T-helper 1 cell (primary cell): ENCODE measurements at places on chromosomes 6 and 20.

DNA sequence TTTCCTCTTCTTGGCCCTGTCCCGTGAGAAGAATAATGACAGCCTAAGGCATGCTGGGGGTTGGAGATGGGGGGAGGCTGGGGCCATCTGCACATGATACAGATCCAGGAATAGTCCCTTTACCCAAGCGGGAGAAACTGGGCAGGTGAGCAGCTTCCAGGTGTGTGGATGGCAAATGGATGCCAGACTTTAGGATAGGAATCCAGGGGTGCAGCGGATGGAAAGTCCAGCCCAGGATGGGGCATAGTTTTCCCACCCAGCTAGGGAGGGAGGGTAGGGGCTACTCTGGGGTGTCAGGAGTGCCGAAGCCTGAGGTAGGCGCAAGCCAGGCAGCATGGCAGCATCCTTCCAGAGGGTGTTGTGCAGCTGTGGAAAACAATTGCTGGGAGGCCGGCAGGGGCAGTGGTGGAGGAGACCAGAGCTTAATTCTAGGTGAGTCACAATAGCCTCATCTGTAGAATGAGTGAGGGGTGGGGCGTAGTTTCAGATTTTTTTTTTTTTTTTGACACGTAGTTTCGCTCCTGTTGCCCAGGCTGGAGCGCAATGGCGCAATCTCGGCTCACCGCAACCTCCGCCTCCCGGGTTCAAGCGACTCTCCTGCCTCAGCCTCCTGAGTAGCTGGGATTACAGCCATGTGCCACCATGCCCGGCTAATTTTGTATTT, 15.4 kb upstream of the FAM110A start:
- DNase-seq, result no peak

GRCh38 chr6:111808493-111808892, 64.8 kb downstream of the FYN start:
- DNase-seq, result peak; percentile 37

DNA sequence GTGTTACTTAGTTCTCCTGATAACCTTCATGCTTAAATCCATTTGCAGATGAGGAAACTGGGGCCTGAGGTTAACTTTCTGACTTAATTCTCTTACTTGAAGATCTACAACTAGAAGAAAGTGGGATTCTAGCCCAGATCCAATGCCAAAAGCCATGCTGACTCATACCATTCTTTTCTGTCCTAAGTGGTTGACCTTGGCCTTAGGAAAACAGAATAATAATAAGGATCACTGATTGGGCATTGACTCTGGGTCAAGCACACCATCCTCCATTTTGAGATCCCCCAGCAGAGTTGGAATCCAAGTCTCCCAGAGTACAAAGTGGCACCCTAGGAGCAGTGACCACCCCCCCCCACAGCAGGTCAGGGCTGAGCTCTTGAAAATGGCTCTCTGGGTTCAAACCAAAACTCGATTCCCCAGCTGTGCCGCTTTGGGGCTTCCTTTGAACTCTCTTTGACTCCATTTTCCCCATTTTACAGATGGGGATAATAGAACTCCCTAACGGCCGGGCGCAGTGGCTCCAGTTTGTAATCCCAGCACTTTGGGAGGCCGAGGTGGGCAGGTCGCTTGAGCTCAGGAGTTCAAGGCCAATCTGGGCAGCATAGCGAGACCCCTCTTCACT, 12.8 kb upstream of the ZNF217 start:
- no peak for DNase-seq

GRCh38 chr6:7960141-7960540, 49.6 kb upstream of the TXNDC5 start:
- no peak for DNase-seq

DNA sequence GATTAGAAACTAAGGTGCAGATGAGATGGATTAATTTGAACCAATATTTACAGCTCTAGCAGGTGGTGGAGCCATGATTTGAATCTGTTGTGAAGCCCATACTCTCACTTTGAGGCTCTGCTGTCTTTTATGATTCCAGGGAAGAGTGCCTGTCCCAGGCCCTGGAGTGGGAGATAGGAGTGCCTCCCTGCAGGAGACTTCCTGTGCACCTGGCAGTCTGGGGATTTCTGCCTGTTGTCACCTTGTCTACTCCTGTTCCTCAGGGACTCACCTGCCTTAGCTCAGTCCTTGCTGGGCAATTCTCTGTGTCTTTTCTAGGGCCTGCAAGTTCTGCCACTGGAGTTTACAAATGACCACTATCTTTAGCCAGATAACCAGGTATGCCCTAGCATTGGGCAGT, 46.3 kb downstream of the SCAND1 start:
- no peak for DNase-seq

- no peak for DNase-seq
Measured at GRCh38 chr6:51619042-51619799, 468.2 kb downstream of the PKHD1 start.

DNA sequence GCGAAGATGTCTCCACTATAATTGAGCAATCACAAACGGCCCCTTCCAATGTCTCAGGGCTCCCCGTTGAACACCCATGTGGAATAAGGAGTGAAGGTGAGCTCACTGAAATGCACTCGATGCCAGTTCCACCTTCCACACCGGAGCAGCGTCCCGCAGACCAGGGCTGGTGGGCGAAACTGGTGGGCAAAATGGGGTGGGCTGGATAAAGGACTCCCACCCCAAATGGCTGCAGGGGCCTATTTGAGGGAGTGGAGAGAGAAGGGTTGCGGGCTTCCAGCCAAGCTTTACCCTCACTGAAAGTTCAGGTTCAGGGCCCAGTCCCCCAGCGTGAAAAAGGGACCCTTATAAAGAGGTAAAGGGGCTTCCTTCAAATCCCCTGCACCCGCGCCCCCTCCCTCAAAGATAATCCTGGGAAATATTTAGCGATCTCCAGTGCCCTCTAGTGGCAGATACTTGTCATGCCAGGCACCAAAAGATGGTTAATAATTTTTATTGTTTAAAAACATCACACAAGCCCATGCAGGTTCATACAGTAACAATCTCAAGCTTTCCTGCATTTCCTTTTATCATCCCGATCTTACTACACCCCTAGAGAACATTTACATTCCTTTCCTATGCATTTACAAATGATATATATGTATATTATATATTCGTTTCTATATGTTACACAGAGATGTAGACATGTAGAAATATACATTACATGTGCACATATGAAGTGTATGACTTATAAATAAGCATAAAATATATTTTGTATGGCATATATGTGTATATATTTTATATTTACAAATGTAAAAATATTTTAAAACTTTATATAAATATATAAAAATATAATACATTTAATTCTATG, 58.2 kb upstream of the NKX2-2 start:
- DNase-seq, result peak; percentile 6

DNA sequence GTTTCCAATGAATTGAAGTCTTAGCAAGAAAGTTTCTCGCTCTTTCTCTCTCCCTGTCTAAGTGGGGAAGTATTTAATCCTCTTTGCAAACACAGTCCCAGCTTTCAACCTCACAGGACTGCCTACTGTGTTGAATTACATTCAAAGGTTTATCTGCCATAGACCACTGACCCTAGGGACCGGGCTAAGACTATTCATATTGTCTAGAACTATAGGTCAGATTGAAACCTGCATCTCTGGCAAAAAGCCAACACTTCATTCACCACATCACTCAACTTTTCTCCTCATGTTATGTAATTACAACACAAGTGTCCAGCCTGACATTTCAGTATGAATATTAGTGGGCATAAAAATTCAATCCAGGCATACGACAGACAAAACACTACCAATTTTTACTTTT, 314.7 kb upstream of the RSPO3 start:
- no peak for DNase-seq

- peak; percentile 29 for DNase-seq
Measured at GRCh38 chr20:16821211-16822089, 73.3 kb downstream of the OTOR start.

DNA sequence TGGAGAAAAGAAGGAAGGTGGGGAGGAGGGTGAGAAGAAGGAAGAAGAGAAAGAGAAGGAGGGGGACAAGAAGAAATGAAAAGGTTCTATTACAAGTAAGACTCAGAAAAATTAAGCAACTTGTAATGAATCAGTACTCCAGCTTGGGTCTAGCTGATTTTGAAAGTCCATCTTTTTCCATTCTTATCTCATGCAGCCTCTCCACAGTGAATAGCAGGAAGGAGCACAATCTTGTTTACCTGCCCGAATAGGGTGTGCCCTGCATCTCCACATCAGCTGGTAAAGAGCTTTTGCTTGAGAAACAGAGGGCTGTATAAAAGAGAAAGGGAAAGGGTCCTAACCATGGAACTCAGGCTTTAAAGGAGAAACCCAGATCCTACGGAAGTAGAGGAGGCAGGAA, 348.8 kb downstream of the TPBG start:
- DNase-seq, result no peak

- DNase-seq, result no peak
Measured at GRCh38 chr20:59158673-59159072, 4.9 kb upstream of the ZNF831 start.

DNA sequence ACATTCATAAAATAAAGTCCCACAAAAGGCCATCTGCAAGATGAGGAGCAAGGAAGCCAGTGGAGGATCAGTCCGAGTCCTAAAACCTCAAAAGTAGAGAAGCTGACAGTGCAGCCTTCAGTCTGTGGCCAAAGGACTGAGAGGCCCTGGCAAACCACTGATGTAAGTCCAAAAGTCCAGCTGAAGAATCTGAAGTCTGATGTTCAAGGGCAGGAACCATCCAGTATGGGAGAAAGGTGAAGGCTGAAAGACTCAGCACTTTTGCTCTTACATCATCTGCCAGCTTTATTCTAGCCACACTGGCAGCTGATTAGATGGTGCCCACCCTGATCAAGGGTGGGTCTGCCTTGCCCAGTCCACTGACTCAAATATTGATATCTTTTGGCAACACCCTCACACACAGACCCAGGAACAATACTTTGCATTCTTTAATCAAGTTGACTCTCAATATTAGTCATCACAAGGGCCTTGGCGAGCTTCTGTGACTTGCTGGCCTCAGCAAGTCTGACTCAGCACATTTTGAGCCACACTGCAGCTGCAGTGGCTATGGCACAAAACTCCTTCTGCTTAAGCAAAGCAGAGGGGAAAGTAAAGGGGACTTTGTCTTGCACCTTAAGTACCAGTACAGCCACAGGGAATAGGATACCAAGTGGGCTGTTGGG, 1370.3 kb upstream of the CITED2 start:
- no peak for DNase-seq

DNA sequence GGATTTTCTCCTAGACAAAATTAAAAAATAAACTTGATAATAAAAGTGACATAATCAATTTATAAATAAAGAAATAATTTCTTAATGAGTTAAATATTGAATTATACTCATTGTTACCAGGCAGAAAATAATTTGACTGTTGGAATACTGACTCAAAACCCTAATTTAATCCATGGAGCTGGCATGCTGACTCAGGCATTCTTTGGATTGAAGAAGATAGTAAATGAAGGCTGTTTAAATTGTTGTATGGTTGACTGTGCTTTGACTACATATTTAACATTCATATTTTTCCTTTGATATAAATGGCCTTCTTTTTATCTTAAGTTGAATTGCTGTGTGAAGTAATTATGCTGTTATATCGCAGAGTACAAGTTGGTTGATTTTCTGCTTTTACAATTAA, 11.7 kb downstream of the MANEA start:
- DNase-seq, result no peak

GRCh38 chr20:20206788-20207187, 154.5 kb downstream of the CFAP61 start:
- no peak for DNase-seq

- no peak for DNase-seq
Measured at GRCh38 chr6:128156321-128157111, 255.7 kb upstream of the THEMIS start.

DNA sequence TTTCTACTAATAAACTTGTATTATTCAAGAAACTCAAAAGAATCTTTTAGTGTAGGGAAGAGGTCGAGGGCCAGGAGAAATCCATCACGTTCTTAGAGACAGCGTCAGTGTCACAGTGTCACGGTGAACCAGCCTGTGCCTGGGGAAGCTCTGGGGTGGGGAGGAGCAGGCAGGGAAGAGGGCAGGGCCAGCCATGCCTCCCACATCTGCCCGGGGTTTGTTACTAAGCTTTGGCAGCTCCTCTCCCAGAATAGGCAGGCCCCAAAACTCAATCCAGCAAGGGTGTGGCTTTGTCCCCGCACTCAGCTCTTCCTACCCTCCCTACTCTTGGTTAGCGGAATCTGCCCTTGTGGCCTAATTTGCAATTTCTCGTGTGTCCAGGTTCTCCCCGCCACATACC, 72.9 kb downstream of the TCP11 start:
- no peak for DNase-seq

DNA sequence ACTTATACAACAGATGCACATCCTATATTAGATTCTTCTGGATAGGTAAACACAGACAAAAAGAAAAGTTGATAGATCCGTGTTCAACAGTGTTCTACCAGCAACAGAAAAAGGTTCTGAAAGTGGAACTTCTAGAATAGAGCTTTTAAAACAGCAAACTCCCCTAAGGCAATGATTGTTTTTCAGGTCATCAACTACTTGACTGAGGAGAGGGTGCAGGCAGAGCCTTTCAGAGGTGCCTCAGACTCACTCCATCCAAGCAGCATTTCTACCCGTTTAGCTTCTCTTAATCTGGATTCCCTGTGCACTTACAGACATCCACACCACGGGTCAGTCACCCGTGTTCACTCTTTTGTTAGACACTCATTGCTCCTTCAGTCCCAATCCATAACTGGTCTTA, 28.9 kb downstream of the FYN start:
- DNase-seq, result no peak

- no peak for DNase-seq
Measured at GRCh38 chr20:22723659-22724058, 139.3 kb upstream of the FOXA2 start.

- DNase-seq, result no peak
Measured at GRCh38 chr6:96631248-96631647, 68.3 kb downstream of the FHL5 start.

GRCh38 chr6:83169511-83169910, 23.6 kb downstream of the PGM3 start:
- DNase-seq, result no peak

DNA sequence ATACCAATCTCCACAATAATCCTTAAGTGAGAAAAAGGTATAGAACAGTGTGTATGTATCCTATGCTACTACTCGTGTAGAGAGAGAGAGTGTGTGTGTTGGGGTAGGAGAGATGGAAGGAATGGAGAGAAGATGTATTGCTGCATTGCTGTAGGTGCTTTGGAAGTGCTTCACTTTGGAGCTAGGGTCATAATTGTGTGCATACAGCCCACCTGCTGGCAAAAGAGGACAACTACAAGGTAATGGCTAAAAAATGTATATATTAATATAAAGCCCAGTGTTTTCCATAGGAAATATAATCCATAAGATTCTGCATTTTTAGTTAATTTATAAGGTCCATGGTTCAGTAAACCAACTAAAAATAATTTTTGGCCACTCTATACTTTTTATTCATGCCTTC, 36.1 kb downstream of the SERAC1 start:
- DNase-seq, result no peak

GRCh38 chr6:124434421-124434820, 527.8 kb upstream of the RNF217 start:
- no peak for DNase-seq

- no peak for DNase-seq
Measured at GRCh38 chr6:143399176-143399575, 51.3 kb downstream of the ADAT2 start.

GRCh38 chr6:32483968-32484613, 44.4 kb downstream of the HLA-DRA start:
- DNase-seq, result no peak

- no peak for DNase-seq
Measured at GRCh38 chr6:83952830-83953229, 80.7 kb upstream of the MRAP2 start.

GRCh38 chr6:127205036-127205435, 61.6 kb upstream of the RNF146 start:
- DNase-seq, result no peak
